ENCODE measurements at places on chromosomes 13 and 19. TPM values are rescaled to one million over a fixed set of nuclear protein-coding genes. Genes with fewer than 3 reads are reported as not detected.

DNA sequence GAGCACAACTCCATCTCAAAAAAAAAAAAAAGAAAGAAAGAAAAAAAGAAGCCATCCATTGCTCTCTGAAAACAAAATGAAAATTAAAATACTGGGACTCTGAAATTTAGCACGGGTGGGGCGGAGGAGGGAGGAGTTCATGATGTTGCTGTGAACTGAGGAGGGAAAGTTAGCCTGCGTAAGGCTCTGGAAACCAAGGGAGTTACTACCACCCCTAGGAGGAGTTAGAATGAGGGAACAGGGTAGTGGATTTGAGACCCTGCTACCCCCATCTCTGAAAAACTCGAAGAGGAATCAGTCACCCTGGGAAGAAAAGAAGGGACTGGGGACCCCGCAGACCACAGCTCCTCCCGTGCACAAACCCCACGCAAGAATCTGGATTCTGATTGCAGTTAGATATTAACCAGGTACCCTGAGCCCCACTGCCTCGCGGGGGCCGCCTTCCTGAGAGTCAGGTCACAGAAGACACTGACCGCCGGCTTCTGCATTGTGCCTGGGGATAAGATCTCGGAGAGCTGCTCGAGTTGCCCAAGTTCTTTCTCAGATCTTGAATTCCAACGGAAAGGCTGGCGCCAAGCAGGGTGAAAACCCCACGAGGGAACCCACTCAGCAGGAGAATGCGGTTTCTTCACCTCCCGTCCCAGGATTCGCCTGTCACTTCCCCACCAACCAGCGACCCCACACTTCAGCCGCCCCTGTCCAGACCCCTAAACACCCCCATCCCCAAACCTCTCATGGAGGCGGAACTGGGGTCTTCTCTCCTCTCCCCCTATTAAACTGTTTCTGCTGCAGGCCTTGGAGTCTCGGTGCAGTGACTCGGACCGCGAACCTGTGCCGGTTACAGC lies 870 bp downstream of the ZNF442 start:
- peak; percentile 23 for DNase-seq

DNA sequence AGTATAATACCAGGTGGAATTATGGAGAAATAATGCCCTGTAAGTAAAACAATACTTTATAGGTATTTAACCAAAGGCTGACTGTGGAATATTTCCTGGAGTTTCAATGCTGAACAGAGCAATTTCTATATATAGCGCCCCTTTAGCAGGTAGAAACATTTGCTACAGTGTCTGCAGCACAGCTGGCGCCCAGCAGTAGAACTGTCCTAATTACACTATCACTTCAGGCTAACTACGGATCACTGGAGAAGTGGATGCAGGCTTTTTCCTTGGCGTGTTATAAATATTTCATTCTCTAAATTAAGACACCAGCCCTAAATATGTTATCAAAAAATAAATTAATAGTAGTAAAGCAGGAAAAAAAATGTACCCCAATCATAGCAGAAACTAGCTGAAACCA lies 3.1 kb downstream of the SHISA2 start:
- DNase-seq: no peak

GRCh38 chr19:38837656-38838121 lies 6.1 kb upstream of the ECH1 start:
- no peak for DNase-seq

- DNase-seq: no peak
These were observed 68.8 kb downstream of the CHST8 start for GRCh38 chr19:33690378-33691029.

DNA sequence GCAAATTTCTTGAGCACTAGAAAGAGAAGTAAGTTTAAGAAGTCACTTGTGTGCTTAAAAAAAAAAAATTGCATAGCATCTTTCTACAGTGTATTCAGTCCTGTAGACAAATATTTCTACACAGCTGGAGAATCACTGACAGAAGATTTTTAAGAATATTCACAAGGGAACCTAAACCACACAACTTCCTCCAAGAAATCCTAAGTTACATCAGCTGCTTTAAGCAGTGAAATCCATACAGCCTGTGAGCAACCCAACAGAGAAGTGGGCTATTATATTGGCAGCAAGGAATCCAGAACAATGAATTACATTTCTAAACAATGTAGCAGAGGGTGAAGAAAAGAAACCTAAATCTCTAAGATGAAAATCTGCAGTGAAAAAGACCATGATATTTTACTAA lies 1.5 kb downstream of the DOCK9 start:
- DNase-seq: no peak

The PLPPR2 gene
- 14.1 TPM for total RNA-seq

The CCDC61 gene
- 6.3 TPM for total RNA-seq

The HIPK4 gene
- total RNA-seq: not detected

All from omental fat pad (tissue), 4 donors.